Heart right ventricle (tissue), 16 donors: ENCODE measurements at places on chromosomes 2 and 18. TPM values are rescaled to one million over a fixed set of nuclear protein-coding genes. Genes with fewer than 3 reads are reported as not detected.
A peak's percentile ranks its signal among the peaks of the same experiment; 100 is the strongest.

DNA sequence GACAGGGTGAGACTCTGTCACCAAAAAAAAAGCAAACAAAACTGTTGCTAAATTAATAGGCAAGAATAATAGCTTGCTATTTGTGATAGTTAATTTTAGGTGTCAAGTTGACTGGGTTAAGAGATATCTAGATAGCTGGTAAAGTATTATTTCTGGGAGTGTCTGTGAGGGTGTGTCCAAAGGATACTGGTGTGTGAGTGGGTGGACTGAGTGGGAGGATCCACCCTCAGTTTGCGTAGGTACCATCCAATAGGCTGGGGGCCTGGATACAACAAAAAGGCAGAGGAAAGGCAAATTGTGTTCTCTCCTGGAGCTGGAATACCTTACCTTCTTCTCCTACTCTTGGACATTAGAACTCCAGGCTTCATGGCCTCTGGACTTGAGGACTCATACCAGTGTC is 15.0 kb downstream of the DUSP11 start:
- DNase-seq, result no peak

- DNase-seq, result no peak
These were observed 194.3 kb downstream of the GALNT1 start for GRCh38 chr18:35775887-35776286.

DNA sequence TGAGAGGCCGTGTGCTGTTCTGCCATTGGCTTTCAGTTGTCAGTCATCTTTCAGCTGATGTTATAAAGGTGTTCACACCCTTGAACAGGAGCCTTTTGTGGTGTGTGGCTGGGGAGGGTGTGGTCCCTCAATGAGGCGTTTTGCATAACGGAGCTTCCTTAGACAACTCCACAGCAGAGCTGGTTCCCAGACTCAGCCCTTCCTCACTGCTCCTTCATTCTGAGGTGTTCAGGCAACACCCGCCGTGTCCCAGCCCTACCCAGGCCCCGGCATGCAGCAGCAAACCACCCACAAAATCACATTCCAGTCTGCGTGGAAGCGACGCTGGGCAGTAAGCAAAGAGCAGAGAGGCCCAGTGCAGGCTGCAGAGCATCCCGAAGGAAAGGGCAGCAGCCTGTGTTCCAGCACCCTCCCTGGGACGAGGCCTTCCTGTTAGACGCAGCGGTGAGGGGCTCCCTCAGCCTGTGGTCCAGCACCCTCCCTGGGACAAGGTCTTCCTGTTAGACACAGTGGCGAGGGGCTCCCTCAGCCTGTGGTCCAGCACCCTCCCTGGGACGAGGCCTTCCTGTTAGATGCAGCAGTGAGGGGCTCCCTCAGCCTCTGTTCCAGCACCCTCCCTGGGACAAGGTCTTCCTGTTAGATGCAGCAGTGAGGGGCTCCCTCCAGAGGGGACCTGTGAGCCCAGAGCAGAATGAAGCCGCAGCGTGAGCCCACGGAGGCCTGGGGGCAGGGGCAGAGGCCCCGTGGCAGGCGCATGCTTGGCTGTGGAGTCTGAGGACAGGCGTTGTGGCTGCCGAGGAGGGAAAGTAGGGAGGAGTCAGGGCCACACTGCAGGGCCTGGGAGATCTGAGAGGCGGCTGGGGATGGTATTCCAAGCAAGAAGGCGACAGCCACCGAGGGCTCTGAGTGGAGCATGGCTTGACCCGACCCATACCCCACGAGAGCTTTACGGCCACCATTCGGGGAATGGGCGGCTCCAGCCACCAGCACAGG is 201.8 kb upstream of the HDAC4 start:
- no peak for DNase-seq

GRCh38 chr2:217079165-217079564 is 219.3 kb upstream of the TNP1 start:
- DNase-seq, result no peak

GRCh38 chr2:177393824-177394593 is 1.4 kb downstream of the AGPS start:
- no peak for DNase-seq

DNA sequence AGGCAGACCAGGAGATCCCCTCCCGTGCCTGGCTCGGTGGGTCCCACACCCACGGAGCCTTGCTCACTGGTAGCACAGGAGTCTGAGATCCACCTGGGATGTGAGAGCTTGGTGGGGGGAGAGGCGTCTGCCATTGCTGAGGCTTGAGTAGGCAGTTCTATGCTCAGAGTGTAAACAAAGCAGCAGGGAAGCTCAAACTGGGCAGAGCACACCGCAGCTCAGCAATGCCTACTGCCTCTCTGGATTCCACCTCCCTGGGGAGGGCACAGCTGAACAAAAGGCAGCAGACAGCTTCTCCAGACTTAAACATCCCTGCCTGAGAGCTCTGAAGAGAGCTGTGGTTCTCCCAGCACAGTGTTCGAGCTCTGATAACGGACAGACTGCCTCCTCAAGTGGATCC is 85.1 kb downstream of the UGP2 start:
- no peak for DNase-seq

DNA sequence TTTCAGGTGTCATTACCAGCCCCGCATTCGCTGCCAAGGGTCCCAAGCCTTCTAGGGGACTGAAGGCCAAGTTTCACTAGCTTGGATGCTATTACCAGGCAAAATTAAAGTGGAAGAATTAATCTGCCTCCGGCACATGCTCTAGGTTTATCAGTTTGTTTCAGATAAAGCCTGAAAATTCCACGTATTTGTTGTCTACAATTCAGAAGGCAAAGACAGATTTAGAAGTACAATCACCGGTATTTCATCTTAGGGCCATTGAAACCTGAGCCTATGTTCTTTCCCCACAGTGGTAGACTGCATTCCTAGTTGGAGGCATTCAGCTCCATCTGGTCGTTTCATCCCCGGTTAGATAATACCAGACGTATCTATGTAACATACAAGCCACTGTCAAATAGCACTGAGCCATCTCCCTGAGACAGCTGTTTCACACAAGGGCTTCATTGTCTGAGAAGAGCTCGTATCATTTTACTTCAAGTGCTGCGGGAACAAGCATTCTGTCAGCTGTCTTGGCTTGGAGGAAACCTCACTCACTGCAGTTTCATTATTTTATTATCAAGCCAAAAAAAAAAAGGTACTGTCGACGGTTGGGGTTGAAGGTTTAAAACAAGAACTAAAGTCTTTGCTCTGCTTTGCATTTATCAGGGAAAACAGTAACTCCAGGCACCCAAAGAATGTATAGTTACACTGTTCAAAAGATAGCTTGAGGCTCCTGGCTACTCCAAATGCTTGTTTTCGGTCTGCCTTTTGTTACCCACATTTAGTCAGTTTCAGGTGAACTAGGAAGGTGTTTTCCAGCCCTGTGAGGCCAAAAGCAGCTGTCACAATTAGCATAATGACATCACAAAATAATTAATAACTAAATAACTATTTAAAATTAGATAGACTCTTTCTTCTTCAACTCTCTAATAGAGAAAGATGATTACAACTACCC is 76.7 kb downstream of the TGIF1 start:
- no peak for DNase-seq

DNA sequence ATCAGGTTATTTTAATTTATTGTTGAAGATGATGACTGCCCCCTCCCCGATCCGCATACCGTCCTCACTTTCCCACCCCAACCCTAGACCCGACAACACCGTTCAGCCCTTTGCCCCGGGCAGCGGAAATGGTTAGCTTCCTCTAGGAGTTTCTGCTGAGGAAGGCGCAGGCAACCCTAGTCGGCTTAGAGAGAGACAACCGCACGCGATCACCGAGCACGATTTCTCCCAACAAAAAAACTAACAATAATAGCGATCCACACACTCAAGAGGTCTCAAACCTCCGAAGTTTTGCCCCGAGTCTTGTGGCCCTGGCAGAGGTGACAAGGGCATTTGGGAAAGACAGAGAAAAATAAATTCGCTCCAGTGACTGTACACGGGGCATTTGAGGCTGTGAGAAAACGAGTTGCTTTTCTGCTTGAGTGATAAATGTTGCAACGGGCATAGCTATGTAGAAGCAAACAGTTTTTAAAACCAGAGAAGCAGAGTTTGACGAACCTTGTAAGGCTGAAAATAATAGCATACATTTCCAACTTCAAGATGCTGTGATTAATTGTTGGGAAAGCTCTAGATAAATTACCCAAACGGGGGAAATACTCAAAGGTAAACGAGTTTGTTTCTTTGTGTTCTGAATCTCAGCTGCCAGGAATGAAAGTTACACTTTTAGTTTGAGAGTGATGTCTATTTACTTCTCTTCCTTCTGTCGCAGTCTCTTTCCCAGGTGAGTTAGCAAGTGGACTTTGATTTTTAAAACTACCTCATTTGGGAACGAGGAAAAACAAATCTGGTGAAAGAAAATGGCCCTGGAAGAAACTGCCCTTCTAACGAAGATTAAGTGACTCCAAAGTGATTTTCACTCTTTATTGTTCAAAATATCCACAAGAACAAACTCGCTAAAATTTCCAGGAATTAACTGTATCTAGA is 11.0 kb upstream of the SIX3 start:
- DNase-seq, result no peak

- DNase-seq, result no peak
These were observed 55.5 kb upstream of the ST6GAL2 start for GRCh38 chr2:106941372-106941993.

- DNase-seq, result no peak
These were observed 421.0 kb downstream of the LRATD1 start for GRCh38 chr2:15053542-15053941.

GRCh38 chr18:62437235-62438017 is 85.4 kb upstream of the ZCCHC2 start:
- peak; percentile 87 for DNase-seq

DNA sequence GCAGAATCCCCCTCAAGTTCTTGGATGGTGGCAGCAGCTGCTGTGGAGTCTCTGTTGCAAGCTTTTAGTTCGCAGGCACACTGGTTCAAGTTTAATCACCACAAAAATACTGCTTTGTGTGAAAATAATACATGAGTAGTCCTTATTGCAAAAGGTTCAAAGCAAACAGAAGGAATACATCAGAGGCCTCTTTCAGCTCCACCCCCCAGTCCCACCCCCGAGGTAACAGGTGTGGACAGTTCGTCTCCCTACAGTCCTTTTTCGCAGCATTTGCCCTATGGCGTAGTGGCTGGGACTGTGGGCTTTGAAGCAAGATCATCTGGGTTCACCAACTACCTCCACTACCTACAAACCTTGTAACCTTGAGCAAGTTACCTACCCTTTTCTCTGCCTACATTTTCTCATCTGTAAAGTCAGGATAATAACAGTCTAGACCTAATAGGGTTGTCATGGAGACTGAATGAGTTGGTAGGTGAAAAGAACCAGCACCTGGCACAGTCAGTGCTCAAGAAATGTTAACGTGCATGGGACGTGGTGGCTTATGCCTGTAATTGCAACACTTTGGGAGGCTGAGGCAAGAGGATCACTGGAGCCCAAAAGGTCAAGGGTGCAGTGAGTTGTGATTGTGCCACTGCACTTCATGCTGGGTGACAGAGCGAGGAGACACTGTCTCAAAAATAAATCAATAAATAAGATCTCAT is 61.7 kb downstream of the TCF7L1 start:
- DNase-seq, result no peak

DNA sequence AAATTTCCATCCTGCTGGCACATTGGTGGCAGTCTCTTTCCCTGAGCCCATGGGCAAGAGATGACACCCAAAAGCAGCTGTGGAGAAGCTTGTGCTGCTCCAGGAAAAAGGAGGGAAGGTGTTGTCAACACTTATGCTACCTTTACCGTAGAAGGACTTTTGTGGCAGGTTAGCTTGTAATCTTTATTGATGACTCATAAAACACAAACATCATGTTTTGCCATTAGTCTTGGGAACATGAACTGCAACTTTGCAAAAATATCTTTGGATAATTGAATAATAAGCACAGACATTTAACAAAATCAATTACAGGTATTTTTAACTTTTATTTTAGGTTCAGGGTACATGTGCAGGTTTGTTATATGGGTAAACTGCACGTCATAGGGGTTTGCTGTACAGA is 33.4 kb downstream of the DRC1 start:
- DNase-seq, result no peak

DNA sequence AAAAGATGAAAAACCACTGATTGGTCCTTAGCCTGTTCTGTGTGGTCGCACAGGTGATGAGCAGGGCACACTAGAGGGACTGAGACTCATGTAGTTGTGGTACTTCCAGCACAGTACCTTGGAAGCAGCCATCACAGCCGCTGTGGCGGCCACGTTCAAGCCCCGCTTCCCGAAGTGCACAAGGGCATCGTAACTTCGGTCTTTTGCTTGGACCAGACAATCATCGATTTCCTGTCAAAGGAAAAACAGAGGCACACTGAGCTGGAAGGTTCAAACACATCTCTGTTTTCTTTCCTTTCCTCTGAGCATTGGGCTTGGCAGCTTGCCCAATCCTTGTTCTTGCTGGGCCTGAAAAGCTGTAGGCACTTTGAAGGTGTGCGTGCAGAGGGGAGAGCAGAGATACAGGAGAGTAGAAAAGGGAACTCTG is 52.6 kb downstream of the MRPL35 start:
- no peak for DNase-seq

DNA sequence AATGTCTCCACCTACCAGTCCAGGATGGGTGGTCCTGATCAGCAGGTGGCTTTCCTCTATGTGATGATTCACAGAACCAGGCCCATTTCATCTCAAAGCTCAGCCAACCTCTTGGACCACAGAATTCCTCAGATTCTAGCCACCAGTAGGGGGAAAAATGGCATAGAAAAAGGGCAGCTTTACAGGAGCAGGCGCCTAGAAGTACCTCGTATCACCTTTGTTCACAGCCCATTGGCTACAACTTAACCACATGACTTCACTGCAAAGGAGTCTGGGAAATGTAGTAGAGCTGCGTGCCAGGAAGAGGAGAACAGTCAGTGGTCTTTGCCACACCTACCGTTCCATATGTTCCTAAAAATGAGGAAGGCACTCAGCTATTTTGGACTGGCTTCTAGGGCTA is 62.8 kb upstream of the DTNA start:
- DNase-seq, result no peak

DNA sequence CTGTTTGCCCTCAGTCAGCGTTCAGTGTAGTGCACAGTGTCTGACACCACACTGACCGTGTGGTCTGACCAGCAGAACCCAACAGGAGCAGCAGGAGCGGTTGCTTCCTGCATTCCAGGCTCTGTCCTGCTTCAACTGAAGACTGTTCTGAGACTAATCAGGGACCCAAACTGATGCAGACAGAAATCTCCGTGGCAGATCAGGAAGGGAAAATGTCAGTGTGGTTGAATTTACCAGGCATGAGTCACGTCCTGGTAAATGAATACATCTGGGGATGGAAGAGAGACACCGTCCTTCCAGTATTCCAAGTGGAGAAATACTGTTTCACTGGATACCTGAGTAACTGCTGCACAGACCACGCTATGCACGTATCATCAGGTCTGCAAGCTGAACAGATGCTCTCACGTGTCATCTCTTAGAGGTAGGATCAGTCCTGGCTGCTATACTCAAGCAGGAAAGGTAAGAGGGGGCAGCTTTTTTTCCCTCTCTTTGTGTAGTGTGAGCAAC is 223.6 kb upstream of the EPAS1 start:
- DNase-seq, result no peak

Gene G6PC2
- total RNA-seq, result not detected

Gene ABCG8
- 1.4 TPM for total RNA-seq

Gene FOXD4L1
- not detected for total RNA-seq

Gene PDE11A
- 6.4 TPM for total RNA-seq

Gene HOXD9
- 0.15 TPM for total RNA-seq

Gene TLX2
- not detected for total RNA-seq

Gene PRR30
- total RNA-seq, result not detected

Gene KIAA2012
- total RNA-seq, result not detected
